ENCODE measurements at places on chromosomes 1 and 21.
A peak's percentile ranks its signal among the peaks of the same experiment; 100 is the strongest.

DNA sequence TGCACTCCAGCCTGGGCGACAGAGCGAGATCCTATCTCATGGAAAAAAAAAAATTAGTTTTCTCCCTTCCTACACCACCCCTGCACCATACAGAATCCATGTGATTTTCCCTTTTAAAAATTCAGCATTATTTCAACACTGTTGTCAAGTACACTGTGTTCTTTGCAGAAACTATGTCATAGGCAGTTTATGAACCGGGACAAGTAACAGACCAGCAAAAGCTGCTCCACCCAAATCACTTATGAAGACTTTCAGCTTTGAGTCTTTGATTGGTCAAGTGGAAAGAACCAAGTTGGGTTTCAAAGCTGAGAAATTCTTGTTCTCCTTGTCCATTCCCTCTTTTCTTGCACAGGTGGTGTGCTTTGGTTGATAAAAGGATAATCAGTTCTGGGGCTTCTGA is 173.0 kb downstream of the CDC7 start:
- no peak for DNase-seq

DNA sequence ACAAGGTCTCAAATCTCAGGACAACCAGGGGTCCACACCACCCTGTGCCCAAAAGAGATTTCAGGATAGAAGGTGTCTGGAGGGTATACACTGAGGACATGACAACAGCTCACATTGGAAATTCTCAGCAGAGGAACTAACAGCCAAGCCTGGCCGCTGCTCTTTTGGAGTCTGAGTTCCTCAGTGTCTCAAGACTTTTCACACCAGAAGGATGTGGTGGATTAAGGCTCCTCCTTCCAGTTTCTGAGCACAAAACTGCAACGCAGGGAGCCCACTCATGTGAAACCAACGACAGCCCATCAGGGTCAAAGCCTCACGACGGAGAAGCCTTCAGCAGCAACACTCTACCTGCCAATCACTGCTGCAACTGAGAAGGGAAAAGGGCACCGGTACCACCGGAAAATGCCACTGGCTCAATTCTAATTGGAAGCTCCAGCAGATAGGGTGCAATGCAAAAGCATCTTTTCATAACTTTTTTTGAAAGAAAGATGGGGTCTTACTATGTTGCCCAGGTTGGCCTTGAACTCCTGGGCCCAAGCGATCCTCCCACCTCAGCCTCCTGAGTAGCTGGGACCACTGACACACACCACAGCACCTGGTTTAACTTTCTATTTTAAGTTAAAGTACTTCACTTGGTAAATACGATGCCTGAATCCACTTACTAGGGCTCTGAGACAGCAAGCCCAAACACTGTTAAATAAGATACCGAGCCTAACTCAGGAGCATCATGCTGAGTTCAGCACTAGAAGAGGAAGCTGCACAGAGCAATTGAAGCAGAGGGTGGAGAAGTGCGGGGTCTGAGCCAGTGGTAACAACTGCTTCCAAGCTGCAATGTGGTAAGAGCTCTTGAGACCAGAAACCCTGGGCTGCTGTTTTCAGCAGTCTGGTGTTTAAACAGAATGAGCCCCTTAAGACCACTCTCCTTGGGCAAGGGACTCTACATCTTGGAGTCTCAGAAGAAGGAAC is 7.8 kb downstream of the CAPZB start:
- DNase-seq = no peak

DNA sequence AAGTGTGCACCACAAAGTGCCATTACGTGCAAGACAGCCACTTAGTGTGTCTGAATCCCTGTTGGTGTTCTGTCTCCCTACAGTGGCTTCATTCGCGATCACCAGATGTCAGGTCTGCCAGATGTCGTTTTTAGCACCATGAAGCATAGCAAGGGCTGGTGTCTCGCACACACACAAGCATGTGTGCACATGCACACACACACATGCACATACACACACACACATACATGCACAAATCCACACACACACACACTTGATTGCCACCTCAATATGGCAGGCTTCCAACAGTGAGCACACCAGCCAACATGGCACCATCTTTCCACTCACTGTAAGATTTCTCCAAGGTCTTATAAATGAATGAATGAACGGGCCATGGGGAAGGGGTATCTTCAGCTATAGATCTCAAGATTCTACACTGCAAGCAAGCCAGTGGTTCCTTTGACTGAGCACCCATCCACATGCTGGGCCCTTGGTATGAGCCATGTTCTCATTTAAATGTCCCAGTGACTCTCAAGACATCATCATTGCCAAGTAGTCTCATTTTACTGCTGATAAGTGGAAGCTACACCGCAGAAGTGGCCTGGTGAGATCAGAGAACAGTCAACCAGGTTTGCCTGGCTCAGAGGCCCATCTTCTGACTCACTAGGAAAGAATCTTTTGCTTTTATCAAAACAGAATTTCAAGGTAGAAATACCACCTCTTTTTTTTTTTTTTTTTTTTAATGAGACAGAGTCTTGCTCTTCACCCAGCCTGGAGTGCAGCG is 84.9 kb downstream of the SIM2 start:
- DNase-seq = no peak

DNA sequence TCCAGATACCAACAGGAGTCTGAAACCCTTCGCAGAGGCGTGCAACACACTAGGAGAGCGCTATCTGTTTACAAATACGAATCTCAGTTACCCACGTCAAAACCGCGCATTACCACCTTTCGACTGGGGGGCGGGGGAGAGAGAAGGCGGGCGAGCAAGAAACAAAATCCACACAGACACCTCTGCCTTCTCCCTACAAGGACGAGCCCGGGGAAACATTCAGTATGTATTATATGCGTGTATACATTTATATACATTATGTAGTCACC is 722 bp downstream of the TUT4 start:
- peak; percentile 74 for DNase-seq

DNA sequence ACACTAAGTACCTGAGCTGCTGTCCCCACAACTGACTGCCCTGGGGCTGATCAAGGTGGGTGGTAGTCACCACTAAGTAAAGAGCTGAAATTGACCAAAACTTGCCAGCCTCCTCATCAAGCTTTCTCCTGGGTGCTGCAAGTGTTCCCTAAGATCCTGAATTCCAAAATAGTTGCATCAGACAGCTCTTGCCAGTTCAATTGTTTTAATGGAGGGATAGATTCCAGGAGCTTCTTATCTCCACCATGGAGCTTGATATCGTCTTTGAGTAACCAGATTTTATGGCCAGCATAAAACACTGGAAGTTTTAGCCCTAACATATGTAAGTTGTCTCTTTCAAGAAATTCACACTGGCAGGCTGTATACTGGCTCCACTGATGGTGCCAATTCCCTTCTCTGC is 90.3 kb downstream of the NID1 start:
- no peak for DNase-seq

- DNase-seq = no peak
Observed at GRCh38 chr1:26020330-26020768, 1.2 kb upstream of the EXTL1 start.

DNA sequence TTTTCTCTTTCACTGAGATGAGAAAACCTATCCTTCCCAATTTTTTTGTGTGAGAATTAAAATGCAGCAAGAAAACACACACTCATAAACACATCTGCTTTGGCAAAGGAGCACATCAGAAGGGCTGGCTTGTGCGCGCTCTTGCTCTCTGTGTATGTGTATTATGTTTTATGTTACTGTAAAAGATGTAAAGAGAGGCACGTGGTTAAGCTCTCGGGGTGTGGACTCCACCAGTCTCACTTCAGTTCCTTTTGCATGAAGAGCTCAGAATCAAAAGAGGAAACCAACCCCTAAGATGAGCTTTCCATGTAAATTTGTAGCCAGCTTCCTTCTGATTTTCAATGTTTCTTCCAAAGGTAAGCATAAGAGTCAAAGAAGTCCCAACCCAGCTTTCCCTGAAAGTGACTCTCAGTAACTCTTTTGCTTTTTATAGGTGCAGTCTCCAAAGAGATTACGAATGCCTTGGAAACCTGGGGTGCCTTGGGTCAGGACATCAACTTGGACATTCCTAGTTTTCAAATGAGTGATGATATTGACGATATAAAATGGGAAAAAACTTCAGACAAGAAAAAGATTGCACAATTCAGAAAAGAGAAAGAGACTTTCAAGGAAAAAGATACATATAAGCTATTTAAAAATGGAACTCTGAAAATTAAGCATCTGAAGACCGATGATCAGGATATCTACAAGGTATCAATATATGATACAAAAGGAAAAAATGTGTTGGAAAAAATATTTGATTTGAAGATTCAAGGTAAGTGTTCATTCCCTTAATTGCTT is at the start of gene CD2:
TSS of gene CD2 (plus strand) at position 233 of the 780 bp plus-strand sequence. CDS start at position 296, 63 bp downstream.
- no peak for DNase-seq

DNA sequence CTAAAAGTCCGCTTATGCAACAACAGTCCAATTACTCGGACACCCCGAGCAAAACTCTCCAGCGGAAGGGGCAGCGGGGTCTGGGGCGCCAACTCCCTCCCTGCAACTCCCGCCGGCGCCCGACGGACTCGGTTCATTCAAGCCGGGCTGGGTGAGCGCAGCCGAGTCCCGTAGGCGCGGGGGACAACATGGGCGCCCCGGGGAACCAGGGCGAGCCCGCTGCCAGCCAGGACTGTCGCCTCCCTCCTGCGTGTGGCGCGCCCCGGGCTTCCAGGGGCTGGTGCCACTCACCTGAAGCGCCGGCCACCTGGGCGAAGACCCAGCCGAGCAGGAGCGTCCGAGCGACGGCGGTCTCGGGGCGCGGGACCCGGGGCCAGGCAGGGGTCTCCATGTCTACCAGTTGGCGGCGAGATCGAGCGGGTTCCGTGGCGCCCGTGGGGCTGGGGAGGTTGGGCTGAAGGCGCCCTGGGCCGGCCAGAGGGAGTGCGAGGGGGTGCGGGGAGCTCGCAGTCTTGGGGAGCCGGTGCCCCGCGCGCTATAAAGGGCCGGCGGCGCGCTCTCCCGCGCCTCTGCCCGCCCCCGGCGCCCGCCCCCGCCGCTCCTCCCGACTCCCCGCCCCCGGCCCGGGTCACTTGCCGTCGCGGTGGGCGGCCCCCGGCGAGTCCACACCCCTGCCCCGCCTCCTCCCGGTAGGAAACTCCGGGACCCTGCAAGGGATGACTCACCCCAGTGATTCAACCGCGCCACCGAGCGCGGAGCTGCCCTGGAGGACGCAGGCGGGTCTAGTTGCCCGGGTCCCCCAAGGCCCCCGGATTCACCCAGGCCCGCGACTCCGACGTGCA is at the start of gene F3:
TSS of gene F3 (minus strand) at position 514 of the 842 bp plus-strand sequence. CDS start at position 391, 123 bp downstream.
- peak; percentile 82 for DNase-seq

- no peak for DNase-seq
Observed at GRCh38 chr1:201119206-201120197, 7.3 kb upstream of the CACNA1S start.

DNA sequence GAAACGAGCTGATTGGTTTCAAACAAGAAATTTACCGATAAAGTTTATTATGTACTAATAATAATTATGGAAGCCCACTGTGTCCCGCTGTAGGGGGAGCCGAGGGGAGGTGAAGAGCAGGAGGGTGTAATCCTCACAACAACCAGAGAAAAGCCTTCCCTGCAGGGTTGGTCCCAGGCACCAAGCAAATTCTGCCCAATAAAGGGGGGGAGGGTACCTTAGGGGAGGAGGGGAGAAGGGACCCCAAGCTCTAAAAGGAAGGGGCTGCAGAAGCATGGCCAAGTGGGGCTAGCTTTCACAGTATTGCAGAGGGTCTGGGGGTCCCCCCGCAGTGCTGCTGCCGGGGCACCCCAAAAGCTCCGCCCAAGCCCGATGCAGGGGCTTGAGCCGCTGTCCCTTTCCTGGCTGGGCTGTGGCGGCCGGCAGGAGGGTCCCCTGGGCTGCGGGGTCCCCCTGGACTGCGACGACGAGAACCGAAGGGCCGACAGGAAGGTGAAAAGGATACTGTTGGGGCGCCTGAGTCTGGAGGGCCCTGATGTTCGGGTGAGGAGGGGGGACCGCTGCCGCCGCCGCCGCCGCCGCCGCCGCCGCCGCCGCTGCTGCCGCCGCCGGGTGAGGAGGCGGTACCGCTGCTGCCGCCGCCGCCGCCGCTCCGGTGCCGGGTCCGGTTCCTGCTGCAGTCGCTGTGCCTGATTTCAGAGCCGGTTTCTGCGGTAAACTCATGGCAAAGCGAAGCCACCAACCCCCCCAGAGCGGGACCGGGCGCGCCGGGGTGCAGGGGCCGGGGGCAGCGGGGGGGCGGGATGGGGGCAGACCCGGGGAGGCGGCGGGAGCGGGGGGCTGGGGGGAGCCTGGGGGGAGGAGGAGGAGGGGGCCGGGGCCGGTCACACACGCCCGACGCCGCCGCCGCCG is 771 bp downstream of the EIF4G3 start:
- DNase-seq = no peak

- peak; percentile 17 for DNase-seq
Observed at GRCh38 chr1:238606896-238607295, 716.2 kb upstream of the ZP4 start.

DNA sequence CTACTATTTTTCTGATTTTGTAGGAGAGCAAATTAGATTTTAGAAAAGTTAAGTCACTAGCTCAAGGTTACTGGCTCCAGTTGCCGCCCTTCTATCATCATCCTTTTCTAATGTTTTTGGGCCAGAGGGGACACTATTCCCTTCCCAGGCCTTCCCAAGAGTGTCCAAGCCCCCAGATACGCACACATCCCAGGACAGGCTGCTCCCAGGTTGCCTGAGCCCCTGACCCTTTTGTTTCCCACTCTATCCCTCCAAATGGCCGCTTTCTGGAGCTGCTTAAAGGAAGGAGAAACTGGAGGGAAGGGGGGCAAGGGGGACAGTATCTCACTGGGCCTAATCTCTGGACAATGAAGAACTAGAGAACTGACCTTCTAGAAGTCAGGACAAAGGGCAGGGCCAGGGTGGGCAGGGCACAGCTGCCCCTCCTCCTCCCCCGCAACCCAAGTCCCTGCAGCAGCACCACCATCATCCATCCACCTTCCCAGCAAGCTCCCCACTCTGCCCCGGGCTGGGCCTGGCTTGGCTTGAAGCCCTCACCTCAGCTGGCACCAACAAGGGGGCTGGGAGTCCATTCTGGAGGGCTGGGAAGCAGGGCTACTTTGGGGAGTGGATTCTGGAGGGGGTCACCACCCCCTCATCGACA is 1.1 kb upstream of the MAP7D1 start:
- no peak for DNase-seq

GRCh38 chr1:239742416-239743109 is 349.1 kb upstream of the FMN2 start:
- no peak for DNase-seq

GRCh38 chr1:37794372-37795339 is 1.0 kb downstream of the MANEAL start:
- peak; percentile 22 for DNase-seq

DNA sequence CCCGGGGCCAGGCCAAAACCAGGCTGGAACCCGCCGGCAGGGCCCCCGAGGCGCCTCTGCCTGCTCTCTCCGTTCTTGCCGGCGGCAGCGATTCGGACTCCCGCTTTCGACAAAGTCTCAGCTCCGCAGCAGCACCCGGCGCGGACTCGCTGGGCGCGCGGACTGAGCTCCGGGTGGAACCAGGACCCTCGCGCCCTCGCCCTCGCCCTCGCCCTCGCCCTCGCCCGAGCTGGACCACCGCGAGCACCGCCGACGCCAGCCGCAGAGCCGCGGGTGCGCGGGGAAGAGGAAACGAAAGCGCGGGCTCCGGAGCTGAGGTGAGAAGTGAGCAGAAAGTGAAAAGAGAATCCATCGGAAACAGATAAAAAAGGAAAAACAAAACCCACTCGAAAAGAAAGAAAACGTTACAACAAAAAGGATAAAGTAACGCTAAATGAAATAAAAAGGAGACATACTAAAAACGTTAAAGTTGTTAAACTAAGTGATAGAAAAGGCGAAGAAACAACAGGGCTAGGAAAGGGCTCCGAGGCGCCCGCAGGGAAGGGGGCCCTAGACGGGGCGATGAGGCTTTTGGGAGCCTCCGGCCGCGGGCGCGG is 64.9 kb downstream of the MEF2D start:
- DNase-seq = peak; percentile 66

- DNase-seq = peak; percentile 91
Observed at GRCh38 chr1:236016083-236016482, 48.8 kb downstream of the NID1 start.

GRCh38 chr1:1946540-1946939 is 27.5 kb upstream of the TMEM52 start:
- peak; percentile 8 for DNase-seq

Data from muscle of back (tissue), 13 donors.